ENCODE measurements at places on chromosomes 11 and 22.

DNA sequence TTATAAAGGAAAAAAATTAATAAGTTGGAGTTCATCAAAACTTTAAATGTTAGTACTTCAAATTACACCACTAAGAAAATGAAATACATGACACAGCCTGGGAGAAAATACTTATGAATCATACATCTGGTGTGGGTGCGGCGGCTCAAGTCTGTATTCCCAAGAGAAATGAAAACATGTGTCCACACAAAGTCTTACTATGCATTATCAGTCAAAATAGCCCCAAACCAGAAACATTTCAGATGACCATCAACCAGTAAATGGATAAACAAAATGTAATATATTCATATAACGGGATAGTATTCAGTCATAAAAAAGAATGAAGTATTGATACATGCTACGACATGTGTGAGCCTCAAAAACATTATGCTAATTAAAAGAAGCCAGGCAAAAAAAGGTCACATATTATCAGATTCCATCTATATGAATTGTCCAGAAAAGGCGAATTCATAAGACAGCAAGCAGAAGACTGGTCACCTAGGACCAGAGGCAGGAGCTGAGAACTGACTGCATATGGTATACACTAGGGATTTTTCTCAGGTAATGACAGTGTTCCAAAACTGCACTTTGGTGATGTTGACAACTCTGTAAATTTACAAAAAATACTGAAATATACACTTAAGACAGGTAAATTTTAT, 5.3 kb upstream of the AKIP1 start:
- DNase-seq = no peak

DNA sequence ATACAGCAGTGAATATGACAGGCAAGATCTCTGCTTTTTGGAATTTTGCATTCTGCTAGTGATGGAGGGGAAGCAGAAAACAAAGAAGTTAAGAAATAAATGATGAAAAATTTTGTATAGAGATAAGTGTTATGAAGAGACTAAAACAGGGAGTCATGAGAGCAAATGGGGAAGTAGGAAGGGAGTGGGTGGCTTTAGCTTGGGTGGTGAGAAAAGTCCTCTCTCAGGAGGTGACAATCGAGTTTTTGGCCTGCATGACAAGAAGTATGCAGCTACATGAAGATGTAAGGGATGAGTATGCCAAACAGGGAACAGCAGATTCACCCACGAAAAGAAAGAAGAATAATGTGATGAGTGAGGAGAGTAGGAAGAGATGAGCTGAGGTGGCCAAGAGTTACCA, 80.7 kb upstream of the MPPED2 start:
- no peak for DNase-seq

- no peak for DNase-seq
These were observed 18.2 kb downstream of the YWHAH start for GRCh38 chr22:31962387-31963125.

DNA sequence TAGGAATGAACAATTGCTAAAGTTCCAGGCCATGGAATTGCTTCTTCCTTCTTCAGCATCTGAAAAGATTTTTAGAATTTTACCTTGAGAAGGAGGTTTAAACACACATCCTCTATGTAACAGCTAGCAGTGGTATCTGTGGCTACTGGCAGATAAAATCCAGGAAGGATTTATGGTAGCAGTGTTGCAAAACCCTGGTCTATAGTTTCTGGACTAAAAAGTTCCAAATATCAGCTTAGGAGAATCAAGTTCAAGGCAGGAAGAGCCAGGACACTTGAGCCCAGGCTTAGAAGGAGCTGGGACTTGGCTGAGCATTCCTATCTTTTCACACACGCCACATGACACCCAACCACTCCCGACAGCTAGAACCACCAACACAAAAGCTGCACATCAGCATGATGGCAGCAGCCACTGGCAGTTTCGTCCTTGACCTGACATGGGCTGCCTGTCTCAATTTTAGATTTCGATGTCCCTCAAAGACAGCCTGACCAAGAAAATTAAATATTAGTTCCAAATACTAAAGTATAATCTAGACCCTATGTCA, 14.1 kb downstream of the LARGE2 start:
- no peak for DNase-seq

GRCh38 chr22:48823941-48824340, 1003.7 kb downstream of the BRD1 start:
- DNase-seq = no peak

DNA sequence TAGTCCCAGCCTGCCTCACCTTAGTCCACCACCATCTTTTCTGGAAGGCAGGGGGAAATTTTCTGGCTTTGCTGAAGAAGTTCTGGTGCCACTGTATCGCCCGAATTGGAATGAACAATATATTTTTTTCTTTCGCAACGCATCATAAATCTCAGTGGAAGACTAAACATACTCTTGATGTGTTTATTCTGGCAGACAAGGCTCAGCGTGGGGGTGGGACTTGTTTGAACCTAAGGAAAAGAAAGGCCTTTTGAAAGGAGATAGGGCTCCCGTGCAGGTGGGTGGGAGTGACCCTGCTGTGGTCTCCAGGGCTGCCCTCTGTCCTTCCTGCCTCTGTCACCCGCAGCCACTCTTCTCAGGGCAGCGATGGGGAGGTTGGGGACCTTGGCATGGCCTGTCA, 42.5 kb downstream of the CD82 start:
- no peak for DNase-seq

DNA sequence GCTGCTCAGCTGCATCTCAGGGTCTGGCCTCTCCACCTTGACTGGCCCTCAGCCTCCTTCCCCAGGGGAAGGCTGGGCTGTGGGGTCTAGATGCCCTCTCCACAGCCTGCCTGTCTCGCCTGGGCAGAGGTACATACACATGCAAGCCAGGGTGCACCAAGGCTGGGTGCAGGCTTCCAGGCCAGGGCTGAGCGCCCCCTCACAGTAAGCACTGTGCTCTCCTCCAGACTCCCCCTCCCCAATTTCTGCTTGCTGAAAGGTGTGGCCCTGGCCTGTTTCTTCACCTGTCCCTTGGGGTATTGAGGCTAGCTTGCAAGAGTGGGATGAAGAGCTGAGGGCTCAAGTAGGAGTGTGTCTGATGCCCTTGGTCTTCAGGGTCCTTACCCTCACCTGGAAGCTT, 22.5 kb downstream of the RELT start:
- DNase-seq = peak; percentile 7

- DNase-seq = no peak
These were observed 179.7 kb downstream of the IGLL1 start for GRCh38 chr22:23400286-23400981.

DNA sequence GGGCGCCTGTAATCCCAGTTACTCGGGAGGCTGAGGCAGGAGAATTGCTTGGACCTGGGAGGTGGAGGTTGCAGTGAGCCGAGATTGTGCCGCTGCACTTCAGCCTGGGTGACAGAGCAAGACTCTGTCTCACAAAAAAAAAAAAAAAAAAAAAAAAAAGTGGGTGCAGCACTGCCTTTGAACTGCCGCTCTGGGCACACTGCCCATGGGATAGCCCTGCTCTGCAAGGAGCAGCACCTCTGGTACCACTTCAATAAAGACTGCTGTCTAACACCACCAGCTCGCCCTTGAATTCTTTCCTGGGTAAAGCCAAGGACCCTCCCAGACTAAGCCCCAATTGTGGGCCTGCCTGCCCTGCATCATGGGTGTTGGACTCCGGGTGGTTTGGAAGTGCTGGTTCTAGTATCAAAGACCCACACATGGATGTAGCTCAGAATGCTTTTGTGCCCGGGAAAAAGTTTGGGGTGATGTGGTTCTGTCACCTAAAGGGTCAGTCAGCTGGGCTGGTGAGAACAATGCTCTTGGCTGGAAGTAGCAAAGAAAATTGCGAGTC, 444.3 kb downstream of the TBC1D22A start:
- no peak for DNase-seq

DNA sequence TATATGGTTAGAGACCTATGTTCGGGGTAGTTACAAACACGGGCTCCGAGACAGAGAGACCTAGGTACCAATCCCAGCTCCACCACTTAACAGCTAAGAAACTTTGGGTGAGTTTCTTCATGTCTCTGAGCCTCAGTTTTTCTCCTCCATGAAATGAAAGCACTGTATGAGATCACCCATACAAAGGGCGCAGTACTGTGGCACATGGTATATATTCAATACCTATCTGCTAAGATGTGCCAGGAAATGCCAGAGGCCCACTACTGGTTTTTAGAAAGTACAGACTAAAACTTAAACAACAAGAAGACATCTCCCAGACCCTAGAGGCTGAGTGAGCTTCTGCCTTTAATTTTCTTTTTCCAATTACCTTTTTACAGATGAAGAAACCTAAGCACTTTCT, 69.5 kb downstream of the SLC1A2 start:
- no peak for DNase-seq

DNA sequence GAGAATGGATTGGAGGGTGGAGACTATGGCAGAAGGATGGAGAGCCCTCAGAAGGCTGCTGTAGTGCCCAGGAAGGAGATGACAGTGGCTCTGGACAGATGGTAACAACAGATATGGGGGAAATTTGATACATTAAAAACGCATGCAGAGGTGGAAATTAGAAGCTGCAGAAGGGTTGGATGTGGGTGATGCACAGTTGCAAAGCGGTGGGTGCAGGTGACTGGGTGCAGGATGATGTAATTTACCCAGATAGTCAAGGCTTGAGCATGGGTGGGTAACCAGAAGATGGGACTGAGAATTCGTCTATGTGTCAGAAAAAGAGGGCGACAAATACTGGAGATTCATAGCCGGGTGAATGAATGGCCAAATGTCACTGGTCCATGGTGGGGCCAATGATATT, 570.3 kb downstream of the MN1 start:
- no peak for DNase-seq

DNA sequence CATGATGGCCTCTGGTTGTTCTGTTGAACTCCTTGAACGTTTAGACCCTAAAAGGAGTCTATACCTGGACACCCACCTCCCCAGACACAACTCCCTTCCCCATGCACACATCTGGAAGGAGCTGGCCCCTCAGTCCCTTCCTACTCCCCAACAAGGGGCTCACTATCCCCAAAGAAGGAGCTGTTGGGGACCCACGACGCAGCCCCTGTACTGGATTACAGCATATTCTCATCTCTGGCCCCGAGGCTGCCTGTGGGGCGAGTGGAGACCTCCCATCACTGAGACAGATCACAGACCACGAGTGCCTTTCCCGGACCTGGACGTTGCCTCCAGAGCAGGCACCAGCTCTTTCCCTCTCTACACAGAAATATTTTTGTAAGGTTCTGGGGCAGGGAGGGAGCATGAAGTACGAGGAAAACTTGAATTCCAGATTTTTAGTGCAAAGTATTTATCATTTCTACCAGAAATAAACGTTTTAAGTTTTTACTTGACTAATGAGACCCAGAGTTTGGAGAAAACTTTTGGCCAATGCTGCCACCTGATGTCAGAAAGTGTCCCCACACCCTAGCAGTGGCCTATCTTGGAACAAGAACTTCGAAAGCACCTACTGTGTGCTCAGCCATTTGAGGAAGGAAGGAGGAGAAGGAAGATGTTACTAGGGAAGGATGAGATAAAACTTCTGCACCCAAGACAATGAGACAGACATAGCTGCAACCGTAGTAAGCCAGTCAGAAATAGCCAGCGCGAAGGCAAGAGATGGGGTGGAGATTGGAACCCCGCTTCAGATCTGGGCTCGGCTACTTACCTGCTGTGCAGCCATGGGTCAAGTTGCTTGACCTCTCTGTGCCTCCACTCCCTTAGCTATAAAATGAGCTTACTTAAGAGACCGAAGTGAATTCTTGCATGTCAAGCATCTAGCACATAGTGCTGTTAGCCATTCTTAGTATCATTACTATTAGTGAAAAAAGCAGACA, 10.2 kb upstream of the POU2F3 start:
- DNase-seq = no peak

DNA sequence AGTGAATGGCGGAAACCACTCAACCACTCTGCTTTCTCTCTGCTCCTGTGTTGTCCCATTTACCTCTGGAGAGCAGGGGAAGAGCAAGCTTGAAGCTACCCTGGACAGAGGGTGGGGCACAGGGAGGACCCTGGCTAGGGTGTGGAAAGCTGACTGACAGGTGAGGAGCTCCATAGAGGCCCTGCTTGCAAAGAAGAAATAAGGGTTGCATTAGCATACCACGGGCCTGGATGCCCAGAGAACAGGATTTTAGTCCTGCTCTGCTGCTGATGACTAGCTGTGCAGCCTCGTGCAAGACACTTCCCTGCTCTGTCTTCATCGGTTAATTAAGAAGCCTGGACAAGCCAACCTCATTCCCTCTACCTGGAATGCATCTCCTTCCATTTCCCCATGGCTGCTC, 135.0 kb downstream of the BUD13 start:
- no peak for DNase-seq

GRCh38 chr11:62025487-62026105, 58.2 kb upstream of the FTH1 start:
- peak; percentile 54 for DNase-seq

- DNase-seq = no peak
These were observed 21.0 kb upstream of the HTATIP2 start for GRCh38 chr11:20342347-20343141.

- DNase-seq = peak; percentile 89
These were observed 21.7 kb upstream of the HSPA8 start for GRCh38 chr11:123083623-123084029.

GRCh38 chr11:66189031-66189745, 79.3 kb upstream of the RAB1B start:
- DNase-seq = no peak

DNA sequence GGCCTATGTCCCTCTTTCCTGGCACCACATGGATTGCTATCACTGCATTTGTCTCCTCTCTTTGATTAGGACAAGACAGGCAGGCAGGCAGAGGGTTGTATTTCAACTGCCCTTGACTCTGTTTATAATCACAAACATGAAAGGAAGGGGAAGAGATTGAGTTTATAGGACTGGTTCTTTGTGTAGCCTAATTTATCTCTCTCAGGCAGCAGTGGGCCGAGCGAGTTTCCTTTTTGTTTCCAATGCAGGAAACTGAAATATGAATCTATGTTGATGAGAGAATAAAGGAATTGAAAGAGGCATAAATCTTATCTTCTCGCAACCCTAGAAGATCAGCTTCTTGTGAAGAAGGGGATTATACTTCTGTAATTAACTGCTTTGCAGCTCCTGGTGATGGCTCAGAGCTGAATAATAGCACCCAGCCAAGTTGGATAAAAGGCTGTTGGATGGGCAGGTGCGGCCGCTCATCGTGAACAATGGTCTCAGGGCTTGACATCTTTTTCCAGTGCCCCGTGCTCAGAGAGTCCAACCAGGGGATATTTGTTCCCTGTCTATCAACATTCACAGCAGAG, 80.6 kb upstream of the SYT13 start:
- no peak for DNase-seq

- DNase-seq = no peak
These were observed 33.4 kb downstream of the SERPIND1 start for GRCh38 chr22:20807315-20807752.

DNA sequence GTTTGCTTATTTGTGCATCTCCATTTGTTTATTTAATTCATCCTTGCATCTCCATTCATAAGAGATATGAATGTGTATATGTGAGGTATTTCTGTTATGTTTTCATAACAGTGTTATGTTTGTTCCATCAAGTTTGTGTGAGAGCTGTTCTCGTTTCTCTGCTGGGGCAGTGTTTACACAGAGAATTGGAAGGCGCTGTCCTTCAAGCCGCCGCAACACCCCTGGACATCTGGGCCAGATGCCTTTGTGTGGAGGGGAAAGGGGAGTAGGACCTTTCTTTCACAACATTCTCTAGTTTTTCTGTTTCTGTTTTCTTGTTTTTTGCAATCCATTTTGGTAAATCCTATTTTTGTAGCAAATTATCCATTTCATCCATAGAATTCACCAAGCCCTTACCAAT, 7.0 kb upstream of the TM7SF2 start:
- DNase-seq = no peak

Data from heart left ventricle (tissue), 16 donors.